ENCODE measurements at places on chromosomes 4 and X.

DNA sequence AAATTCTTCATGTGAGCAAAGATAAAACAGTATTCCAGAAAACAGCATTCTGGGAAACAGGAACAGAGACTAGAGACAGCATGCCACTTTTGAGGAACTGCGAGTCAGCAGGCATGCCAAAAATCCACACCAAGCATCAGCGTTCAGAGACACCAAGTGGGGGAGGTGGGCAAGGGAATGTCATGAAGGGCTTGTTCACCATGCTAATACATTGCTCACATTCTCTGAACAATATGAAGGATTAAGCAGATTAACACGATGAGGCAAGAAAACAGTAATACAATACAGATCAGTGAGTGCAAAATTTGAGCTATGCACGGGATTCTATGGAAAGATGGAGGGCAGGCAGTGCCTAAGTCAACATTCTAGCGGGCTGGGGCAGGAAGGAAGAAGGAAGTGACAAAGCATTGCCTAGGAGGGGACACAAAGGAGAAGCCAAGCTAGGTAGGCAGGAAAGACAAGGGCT, 278.3 kb downstream of the FBXW7 start:
- no peak for DNase-seq

DNA sequence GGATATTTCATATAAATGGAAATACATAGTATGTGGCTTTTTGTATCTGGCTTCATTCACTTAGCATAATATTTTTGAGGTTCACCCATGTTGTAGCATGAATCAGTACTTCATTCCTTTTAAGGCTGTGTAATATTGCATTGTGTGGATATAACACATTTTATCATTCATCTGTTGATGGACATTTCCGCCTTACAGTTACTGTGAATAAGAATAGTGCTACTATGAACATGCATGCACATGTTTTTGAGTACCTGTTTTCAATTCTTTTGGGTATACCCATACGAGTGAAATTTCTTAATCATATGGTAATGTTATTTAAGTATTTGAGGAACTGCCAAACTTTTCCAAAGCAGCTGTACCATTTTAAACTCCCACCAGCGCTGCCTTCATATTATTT, 539.6 kb upstream of the DIPK2B start:
- DNase-seq, result no peak

- no peak for DNase-seq
Measured at GRCh38 chrX:150007356-150007755, 69.1 kb upstream of the EOLA2 start.

DNA sequence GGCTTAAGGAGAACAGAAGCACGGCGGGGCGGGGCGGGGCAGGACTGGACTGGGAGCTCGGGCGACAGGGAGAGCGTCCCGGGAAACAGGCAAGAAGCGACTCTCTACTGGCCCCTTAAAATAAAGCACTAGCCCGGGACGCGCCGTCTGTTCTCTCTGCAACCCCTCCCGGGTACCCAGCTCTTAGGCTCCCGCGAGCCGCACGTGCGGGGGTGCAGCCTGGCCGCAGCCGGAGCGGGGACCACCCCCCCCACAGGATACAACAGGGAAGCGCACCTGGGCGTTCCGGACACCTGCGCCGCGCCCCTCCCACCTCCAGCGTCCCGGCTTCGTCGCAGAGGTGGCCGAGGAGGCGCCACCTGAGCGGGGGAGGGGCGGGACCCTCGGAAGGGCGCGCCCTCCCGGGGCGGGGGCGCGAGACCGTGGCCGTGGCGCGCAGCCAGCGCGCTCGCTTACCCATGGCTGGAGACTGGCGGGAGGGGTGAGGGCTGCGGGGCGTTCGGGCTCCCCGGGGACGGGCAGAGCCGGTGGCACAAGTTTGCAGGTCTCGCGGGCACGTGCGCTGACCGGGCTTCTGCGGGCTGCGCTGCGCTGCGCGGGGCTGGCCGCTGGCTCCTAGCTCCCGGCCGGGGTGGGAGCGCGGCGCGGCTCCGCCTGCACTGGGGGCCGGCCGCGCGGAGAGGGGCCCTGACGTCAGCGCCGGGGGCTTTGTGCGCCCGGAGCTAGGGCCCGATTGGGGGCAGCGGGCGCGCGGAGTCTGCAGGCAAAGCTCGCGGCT, 91.5 kb downstream of the GEMIN8 start:
- DNase-seq, result no peak

DNA sequence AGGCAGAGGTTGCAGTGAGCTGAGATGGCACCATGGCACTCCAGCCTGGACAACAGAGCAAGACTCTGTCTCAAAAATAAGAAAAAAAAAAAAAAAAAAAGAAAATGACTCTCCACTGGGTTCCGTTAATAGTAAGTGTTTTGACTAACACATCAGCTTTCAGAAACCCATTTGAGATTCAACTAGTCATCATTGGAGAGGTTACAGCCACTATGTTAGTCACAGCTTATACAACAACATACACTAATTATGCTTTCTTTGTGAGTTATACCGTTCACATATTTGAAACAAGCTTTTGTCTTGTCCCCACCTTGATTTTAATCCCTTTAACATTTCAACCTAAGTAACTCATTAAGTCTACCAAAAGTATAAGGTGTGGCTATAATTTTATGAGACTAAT, 48.2 kb downstream of the HADH start:
- no peak for DNase-seq

- no peak for DNase-seq
Measured at GRCh38 chr4:189858435-189858834, 82.2 kb upstream of the FRG1 start.

DNA sequence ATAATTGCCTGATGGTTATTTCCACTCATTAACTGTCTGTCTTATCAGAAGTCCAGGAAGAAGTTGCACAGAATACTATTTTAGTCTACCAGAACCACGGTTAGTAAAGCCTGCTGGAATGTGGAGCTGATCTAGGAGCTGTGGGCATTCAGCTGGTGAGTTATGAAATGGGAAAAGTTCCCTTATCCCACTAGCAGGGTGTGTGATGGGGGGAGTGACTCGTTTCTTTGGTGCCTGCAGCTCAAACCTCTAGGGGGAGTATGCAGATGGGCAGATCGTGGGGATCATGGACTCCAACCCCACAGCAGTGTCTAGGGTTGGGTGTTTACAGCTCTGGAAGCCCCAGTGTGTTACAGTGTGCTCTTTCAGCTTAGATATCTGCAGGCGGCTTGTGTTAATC, 305.7 kb upstream of the BOD1L1 start:
- no peak for DNase-seq

- DNase-seq, result no peak
Measured at GRCh38 chr4:20480165-20480947, 219.9 kb upstream of the PACRGL start.

DNA sequence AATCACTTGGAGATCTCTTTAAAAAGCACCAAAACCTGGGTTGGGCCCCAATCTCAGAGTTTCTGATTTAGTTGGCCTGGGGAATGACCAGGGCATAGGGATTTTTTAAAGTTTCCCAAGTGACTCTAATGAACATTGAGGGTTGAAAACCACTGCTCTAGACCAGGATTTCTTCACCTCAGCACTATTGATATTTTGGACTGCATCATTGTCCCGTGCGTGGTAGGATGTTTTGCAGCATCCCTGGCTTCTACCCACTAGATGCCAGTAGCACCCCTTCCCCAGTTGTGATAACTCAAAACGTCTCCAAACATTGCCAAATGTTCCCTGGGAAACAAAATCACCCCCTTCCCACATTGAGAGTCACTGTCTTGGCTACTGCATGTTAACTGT, 61.8 kb downstream of the ATXN3L start:
- no peak for DNase-seq

- DNase-seq, result peak; percentile 10
Measured at GRCh38 chr4:150960818-150961217, 54.3 kb downstream of the LRBA start.

GRCh38 chr4:5927116-5927515, 34.2 kb upstream of the CRMP1 start:
- DNase-seq, result no peak

GRCh38 chrX:135345107-135345589, 35.9 kb downstream of the ETDC start:
- DNase-seq, result no peak

DNA sequence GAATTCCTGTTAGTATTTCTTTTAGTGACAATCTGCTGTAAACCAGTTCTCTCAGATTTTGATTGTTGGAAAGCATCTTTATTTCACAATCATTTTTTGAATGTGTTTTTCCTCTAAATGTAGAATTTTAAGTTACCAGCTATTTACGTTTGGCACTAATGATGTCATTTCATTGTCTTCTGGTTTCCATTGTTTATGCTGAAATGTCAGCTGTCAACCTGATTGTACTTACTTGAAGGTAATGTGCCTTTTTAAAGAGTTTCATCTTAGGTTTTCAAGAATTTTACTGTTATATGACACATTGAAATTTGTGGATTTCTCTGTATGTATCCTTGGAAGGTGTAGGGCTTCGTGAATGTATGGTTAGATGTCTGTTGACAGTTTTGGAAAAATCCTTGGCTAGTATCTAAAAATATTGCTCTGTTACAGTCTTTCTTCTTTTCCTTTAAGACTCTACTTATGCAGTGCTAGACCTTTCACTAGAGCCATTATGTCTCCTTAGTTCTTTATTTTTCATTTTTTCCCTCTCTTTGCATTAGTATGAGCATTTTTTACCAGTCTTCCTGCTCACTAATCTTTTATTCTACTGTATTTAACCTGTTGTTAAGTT, 30.4 kb downstream of the SMAD1 start:
- DNase-seq, result no peak

DNA sequence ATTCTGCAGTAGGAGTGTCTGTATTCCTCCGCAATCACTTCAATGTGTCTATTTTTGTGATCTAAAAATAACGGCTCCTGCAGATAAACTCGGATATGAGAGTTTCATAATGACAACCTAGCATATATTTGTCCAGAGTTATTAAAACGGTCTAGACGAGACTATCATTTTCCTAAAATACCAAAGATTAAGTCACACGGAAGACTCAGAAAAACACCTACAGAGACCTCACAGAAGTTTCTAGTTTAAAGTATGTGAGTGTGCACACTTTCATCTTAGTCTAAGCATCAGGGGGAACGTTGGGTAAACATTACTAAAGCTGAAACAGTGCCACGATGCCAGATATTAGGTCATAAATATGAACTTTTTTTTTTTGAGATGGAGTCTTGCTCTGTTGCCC, 156.9 kb downstream of the AFAP1 start:
- DNase-seq, result no peak

DNA sequence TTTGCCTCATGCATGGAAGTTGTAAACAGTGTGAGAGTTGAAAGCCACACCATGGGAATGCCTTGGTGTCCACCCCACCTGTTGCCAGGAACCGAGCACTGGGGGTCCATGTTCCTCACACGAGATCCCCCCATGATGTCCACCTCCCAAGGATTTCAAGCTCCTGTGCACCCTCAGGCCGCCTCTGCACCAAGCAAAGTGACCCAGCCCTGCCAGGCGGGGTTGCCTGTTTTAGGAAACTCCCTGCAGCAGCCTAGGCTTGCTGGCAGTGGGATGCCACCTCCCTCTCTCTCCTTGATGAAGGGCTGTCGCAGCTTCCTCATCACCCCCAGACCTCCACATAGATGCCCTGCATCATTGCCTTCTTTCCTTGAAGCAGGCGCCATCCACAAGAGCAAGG, 82.8 kb downstream of the GPR143 start:
- no peak for DNase-seq

DNA sequence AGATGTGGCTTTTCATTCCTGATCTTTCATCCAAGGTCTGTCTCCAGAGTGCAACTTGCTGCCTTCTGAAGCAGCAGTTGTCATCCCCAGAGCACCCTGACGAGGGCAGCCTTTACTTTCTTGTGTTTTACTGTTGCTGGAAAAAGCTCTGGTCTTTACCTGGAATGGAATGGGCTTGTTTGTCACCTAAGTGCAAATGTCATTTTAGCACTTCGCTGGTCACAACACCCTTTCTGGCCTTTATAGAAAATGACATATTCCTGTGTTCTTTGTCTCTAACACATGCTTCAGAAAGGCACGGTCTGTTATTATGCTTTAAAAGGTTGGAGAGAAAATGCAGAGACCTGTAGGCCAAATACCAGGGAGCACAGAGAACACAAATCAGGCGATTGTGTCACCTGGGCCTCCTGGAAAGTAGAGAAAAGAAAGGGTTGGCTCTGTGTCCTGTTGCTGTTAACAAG, 332.7 kb upstream of the IGFBP7 start:
- DNase-seq, result no peak

DNA sequence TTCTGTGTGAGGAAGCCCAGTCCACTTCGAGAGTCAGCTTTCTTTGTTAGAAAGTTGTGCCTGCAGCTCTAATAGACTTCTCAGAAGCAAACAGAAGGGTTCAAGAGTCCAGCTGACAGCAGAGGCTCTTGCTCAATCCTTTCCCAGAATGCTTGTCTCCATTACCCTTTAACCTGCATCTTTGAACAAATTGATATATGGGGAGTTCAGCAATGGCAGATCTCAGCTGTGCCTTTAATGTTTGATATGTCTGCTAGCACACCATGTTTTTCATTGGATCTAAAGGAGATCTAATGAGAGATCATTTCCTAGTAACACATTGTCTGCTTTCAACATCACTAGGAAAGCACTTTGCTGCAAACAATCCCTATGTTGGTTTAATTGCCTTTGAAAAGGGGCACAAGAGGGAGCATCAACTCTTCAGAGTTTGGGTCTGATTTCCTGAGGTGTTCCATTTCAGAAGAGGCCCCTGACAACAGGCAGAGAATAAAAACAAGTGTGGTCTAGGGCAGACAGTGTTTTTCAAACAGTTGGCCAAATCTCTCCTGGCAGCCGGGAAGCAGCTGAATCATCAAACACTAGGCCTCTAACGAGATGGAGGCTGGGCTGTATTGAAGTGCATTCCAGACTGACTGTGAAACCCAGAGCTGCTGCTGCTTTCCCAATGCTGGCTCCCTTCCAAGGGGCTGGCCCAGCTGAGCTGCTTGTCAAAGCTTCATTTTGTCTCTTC, 55.5 kb downstream of the LUZP4 start:
- no peak for DNase-seq

DNA sequence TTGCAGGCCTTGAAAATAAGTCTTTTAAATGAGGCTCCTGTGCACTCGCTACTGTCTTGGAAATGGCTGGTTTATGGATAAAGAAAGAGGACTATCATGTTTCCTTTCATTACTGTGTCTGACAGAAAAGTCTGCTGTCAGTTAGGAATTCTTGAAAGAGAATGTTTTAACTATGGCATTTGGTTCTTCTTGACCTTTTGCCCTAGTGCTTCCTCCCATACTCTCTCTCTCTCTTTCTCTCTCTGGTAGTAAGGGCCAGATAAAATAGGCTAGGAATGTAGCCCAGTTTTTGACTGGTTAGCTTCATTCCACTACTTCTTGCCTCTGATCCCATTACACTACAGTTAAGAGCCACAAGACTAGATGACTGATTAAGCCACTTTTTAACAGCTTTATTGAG, 29.8 kb downstream of the YY2 start:
- no peak for DNase-seq

GRCh38 chrX:148310426-148311165, 189.8 kb upstream of the AFF2 start:
- peak; percentile 3 for DNase-seq

GRCh38 chrX:123222920-123223319, 38.8 kb downstream of the GRIA3 start:
- no peak for DNase-seq

DNA sequence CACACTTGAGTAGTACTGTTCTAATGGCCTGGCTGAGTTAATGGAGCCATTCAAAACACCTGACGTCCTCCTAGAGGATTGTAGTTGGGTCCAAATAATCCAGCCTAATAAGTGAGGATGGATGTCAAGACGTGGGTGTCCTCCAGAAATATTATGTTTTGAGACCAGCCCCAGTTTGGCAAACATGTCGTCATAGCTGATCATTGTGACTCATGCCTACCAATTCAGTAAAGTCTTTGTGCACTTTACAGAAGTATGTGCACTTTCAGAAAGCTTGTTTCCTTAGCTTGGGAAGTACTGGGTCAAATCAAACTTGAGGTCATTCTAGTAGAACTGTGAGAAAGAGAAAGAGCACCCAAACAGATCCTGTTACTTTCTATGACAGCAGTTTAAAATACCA, 37.6 kb upstream of the GLRA2 start:
- no peak for DNase-seq
